Osteoblast (primary cell): ENCODE measurements at places on chromosomes 11 and 22. TPM values are rescaled to one million over a fixed set of nuclear protein-coding genes. Genes with fewer than 3 reads are reported as not detected.

SYTL2 gene
- 19.4 and 19.9 TPM in 2 replicates for total RNA-seq

UBQLNL gene
- total RNA-seq = 0.29 and 0.36 TPM in 2 replicates

FADS2 gene
- total RNA-seq = 258 and 275 TPM in 2 replicates

PHLDA2 gene
- total RNA-seq = 2.5 and 3.8 TPM in 2 replicates

FCHSD2 gene
- total RNA-seq = 34.0 and 38.0 TPM in 2 replicates

DCDC1 gene
- 1.1 and 2.4 TPM in 2 replicates for total RNA-seq

DNA sequence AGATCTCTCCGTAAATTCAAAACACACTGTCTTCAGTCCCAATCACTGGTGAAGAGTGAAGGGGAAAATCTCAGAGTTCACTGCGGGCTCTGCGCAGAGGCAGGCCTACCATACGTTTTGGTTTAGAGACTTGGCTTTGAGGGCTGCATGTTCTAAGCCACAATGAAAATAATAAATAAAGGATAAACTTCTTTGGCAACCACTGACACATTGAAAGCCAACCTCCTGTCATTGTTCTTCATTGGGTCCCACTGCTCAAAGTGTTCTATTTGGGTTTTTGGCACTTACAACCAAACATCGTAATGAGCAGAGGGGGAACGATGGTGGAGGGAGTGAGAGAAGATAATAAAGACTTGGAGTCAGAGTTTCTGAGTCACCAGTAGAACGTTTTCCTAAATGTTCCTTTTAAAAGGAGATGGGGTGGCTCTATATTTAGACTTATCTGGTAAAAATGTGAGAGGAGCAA is 472.9 kb downstream of the SOX6 start:
- no peaks in the 10 kb centered on the region for H3K36me3 ChIP-seq
- H3K4me1 ChIP-seq = peaks cover 26% of the 10 kb centered on the region
- peak overlapping the region; percentile 23 for H3K27ac ChIP-seq
- H3K27me3 ChIP-seq = no peaks in the 10 kb centered on the region

- H3K4me3 ChIP-seq = no peak overlapping the region
- H3K27me3 ChIP-seq = no peaks in the 10 kb centered on the region
- DNase-seq = no peak
- no peaks in the 10 kb centered on the region for H3K4me1 ChIP-seq
- no peak overlapping the region for H3K27ac ChIP-seq
Observed at GRCh38 chr11:110286298-110287040, 9.9 kb downstream of the RDX start.

DNA sequence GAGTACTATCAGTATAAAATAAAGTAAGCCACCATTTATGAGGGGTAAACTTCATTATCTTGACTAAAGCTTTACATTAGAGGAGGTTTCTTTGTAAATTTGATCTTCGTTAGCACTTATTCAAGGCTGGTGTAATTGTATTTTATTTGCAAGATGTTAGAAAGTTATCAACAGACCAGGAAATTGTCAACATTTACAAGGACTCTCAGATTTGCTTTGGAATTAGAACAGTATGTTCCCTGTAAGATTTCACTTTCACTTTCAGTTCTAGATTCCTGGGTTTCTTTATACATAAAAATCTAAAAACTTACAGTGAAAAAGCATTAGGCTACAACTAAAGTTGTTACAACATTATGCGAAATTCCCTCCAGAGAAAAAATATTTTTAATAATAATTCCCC is 4.6 kb upstream of the BIRC3 start:
- H3K27me3 ChIP-seq = no peaks in the 10 kb centered on the region
- H3K4me1 ChIP-seq = peaks cover 8% of the 10 kb centered on the region
- H3K36me3 ChIP-seq = no peaks in the 10 kb centered on the region
- peak overlapping the region; percentile 56 for H3K27ac ChIP-seq
- H3K4me3 ChIP-seq = peak overlapping the region; percentile 63

- no peak overlapping the region for H3K27ac ChIP-seq
- H3K4me1 ChIP-seq = no peaks in the 10 kb centered on the region
- no peaks in the 10 kb centered on the region for H3K36me3 ChIP-seq
- H3K27me3 ChIP-seq = no peaks in the 10 kb centered on the region
- DNase-seq = no peak
Observed at GRCh38 chr22:49604732-49605302, 222.9 kb downstream of the BRD1 start.

GRCh38 chr22:48116871-48117270 is 1354.4 kb downstream of the TBC1D22A start:
- H3K4me1 ChIP-seq = no peaks in the 10 kb centered on the region
- no peak overlapping the region for H3K27ac ChIP-seq
- H3K4me3 ChIP-seq = no peak overlapping the region
- no peaks in the 10 kb centered on the region for H3K27me3 ChIP-seq
- DNase-seq = no peak
- H3K36me3 ChIP-seq = no peaks in the 10 kb centered on the region

GRCh38 chr11:121476379-121477032 is 23.7 kb upstream of the SORL1-AS1 start:
- peaks cover 25% of the 10 kb centered on the region for H3K27me3 ChIP-seq
- H3K27ac ChIP-seq = no peak overlapping the region
- no peak overlapping the region for H3K4me3 ChIP-seq
- H3K36me3 ChIP-seq = no peaks in the 10 kb centered on the region

GRCh38 chr11:10205928-10206327 is 88.1 kb downstream of the SBF2 start:
- no peaks in the 10 kb centered on the region for H3K27me3 ChIP-seq
- no peaks in the 10 kb centered on the region for H3K36me3 ChIP-seq
- H3K4me3 ChIP-seq = no peak overlapping the region
- DNase-seq = no peak
- peaks cover 16% of the 10 kb centered on the region for H3K4me1 ChIP-seq
- H3K27ac ChIP-seq = no peak overlapping the region

GRCh38 chr11:27241311-27242122 is 121.5 kb downstream of the CCDC34 start:
- no peaks in the 10 kb centered on the region for H3K36me3 ChIP-seq
- H3K27me3 ChIP-seq = no peaks in the 10 kb centered on the region
- peak overlapping the region; percentile 88 for H3K27ac ChIP-seq

DNA sequence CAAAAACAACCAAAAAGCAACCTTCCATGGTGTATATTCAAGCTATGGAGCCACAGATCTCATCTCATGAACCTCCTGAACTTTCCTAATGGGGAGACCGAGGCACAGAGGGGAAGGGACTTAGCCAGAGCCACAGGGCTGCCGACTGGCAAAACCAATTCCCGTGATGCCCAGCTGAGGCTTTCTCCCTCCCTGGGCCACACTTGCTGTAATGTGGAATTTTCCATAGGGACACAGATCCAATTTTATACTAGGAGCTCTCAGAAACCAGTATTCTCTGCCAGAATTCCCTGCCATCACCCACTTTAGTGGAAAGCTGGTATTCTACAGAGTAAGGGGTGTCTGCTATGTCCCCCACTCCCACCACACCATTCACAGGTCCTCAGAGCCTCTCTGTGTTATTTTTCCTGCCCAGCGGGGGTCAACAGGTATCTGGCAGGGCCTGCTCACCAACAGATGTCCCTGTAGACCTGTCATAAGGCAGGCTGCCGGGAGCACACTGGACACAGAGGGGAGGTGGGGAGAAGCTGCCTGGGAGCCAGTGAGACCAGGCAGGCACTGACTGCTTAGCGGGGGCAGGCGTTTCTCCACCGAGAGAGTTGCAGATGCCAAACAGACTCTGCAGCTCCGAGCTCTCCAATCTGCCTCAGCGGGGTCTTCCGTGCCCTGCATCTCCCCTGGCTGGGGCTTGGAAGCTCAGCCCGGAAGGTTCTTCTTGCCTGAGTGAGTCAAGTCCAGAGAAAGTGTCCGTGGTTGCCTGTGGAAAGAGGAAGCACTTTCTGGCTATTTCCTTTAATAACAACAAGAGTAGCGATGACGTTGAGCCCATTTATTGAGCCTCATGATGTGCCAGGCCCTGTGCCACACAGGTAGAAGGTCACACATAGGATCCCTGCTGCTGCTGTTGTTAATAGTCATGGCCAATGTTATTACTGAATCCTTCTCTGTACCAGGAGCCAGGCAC is 26.3 kb downstream of the RPS6KA4 start:
- peaks cover 20% of the 10 kb centered on the region for H3K27me3 ChIP-seq
- H3K4me1 ChIP-seq = no peaks in the 10 kb centered on the region
- no peak overlapping the region for H3K27ac ChIP-seq
- no peaks in the 10 kb centered on the region for H3K36me3 ChIP-seq

- no peaks in the 10 kb centered on the region for H3K27me3 ChIP-seq
- H3K27ac ChIP-seq = no peak overlapping the region
- H3K4me3 ChIP-seq = no peak overlapping the region
- no peaks in the 10 kb centered on the region for H3K36me3 ChIP-seq
- H3K4me1 ChIP-seq = peaks cover 8% of the 10 kb centered on the region
- DNase-seq = peak; percentile 89
Observed at GRCh38 chr11:8934742-8935488, 2.2 kb upstream of the C11orf16 start.

DNA sequence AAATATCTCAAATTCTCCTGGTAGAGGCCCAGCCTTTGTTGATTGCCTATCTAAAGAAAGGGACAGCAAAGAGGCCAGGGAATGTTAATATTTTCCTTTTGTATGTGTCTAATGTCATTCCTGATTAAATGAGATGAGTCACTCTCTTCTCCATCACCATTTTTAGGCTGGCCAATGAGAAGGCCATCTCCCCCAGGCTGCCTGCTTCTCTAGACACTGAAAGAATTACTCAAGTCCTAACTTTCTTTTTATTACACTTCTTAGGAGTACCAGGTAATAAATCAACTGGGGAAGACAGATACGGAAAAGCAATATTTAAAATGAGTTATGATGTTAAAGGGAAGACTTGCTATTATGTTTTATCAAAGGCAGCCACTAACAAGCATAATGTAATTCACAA is 259.2 kb upstream of the SORL1-AS1 start:
- H3K36me3 ChIP-seq = no peaks in the 10 kb centered on the region
- no peak for DNase-seq
- no peak overlapping the region for H3K4me3 ChIP-seq

DNA sequence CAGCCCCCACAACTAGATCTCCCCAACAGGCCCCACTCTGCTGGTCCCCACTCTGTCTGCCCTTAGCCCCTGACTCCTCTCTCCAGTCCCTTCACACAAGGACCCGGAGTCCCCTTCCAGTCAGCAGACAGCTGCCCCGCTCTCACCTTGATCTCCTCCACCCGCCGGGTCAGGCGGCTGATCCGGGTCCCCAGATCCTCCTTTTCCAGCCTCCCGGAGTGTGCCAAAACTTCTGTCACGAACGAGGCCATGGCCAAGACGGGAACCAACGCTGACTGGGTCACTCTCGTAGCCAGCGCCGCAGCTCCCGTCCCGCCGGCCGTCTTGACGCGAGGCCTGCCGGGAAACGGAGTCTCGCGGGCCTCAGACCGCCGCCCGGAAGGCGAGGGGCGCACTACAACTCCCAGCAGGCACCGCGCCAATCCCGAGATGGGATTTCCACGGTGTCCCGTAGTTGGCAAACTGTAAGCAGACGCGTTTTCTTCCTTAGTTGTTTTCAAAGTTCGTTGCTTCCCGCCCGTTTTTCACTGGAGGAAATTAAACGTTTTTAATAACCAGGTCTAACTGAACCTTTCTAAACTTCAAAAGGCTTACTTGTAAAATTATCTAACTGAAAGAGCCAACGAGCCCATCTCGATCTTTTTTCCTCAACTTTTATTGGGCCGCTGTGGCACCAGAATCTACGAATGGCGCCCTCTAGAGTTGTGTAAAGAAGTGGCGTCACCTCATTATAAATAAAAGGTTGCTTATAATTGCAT is at the start of gene ZW10:
TSS of gene ZW10 (minus strand) at position 277 of the 758 bp plus-strand sequence. CDS start at position 251, 26 bp downstream.
- DNase-seq = peak; percentile 96
- H3K27ac ChIP-seq = peak within 1 kb of the TSS; percentile 92

DNA sequence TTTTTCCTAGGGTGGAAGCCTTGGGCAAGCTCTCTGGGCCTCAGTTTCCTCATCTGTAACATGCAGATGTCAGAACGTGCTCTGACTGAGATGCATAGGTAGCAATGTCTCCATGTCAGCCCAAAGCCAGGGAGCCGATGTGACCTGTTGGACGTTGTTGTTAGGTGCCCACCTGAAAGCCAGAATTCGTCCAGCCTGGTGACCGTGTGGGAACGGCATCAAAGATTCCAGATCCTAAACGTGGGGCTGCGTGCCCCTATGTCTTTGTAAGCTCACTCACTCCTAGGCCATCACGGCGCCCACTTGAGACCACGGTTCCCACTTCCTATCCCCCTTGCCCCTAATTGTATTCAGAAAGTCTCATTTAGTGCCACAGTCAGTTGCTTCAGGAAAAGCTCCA is 48.2 kb downstream of the FBLN1 start:
- H3K36me3 ChIP-seq = peaks cover 11% of the 10 kb centered on the region
- no peak overlapping the region for H3K27ac ChIP-seq
- no peak overlapping the region for H3K4me3 ChIP-seq
- no peaks in the 10 kb centered on the region for H3K27me3 ChIP-seq
- peaks cover 45% of the 10 kb centered on the region for H3K4me1 ChIP-seq
- DNase-seq = peak; percentile 32

- no peaks in the 10 kb centered on the region for H3K36me3 ChIP-seq
- peak overlapping the region; percentile 19 for H3K4me3 ChIP-seq
- H3K4me1 ChIP-seq = peaks cover 5% of the 10 kb centered on the region
- DNase-seq = no peak
- H3K27me3 ChIP-seq = peaks cover 62% of the 10 kb centered on the region
Observed at GRCh38 chr22:25420925-25421904, 143.3 kb upstream of the GRK3 start.

GRCh38 chr22:18070556-18071306 is 7.1 kb upstream of the PEX26 start:
- no peak overlapping the region for H3K4me3 ChIP-seq
- H3K27me3 ChIP-seq = no peaks in the 10 kb centered on the region
- H3K4me1 ChIP-seq = peaks cover 18% of the 10 kb centered on the region
- no peak overlapping the region for H3K27ac ChIP-seq
- no peaks in the 10 kb centered on the region for H3K36me3 ChIP-seq

GRCh38 chr11:14118072-14118471 is 155.5 kb downstream of the SPON1 start:
- H3K27ac ChIP-seq = no peak overlapping the region
- no peaks in the 10 kb centered on the region for H3K4me1 ChIP-seq
- no peaks in the 10 kb centered on the region for H3K36me3 ChIP-seq

- H3K27me3 ChIP-seq = no peaks in the 10 kb centered on the region
- DNase-seq = peak; percentile 91
- H3K36me3 ChIP-seq = peaks cover 3% of the 10 kb centered on the region
- H3K4me1 ChIP-seq = no peaks in the 10 kb centered on the region
- H3K27ac ChIP-seq = no peak overlapping the region
Observed at GRCh38 chr22:17789379-17790200, 15.3 kb upstream of the BID start.

DNA sequence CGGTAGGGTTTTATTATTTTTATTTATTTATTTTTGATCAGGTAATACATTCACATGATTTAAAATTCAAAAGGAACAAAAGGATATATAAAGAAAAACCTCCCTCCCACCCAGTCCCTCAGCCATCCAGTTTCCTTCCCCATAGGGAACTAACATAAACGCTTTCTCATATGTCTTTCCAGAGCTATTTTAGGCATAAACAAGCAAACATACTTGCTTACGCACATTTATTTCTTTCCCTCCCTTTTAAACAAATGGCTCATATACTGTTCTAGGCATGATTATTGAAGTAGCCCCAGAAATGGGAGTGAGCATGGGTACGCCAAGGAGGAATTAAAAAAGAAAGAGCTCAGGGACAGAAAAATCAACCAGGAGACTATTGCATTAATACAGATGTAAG is 63.7 kb downstream of the LIF start:
- DNase-seq = no peak
- H3K27me3 ChIP-seq = no peaks in the 10 kb centered on the region
- H3K27ac ChIP-seq = no peak overlapping the region
- H3K4me3 ChIP-seq = no peak overlapping the region
- H3K4me1 ChIP-seq = peaks cover 11% of the 10 kb centered on the region
